Hematopoietic multipotent progenitor cell treated with erythropoietin and hydrocortisone succinate and interleukin-3 and kit ligand, for 15 days (in vitro differentiated cells): ENCODE measurements at places on chromosomes 1 and 21.
A peak's percentile ranks its signal among the peaks of the same experiment; 100 is the strongest.

DNA sequence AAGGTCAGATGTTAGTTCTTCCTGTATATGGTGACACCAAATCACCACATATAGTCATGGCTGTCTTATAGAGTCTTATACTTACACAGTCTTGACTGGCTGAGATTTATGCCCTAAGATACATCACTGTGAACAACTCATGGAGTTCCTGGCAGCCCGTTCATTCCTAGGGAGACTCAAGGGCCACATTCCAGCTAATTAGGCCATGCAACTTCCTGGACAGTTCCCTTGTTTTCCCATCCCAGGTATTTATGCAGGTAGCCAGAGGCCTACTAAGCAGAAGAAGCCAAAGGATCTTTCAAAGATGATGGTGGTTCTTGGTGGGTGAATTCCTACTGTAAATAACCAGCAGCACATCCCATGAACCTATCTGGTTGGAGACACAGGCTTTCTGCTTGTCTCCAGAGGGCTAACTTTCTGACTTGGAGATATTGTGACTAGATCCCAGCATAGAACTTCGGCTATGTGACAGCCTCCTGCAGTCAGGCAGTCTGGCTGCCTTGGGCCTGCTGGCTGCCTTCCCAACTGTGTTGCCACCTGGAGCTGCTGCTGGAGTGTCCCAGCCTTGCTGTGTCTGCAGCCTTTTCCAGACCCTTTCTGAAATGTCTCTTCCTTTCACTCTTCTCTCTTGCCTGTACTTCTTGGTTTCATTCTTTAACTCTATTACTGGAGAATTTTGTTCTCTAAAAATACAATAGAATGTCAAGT lies 283.8 kb downstream of the CACNA1E start:
- no peak for DNase-seq

- no peak for DNase-seq
These were observed 40.8 kb upstream of the TP53BP2 start for GRCh38 chr1:223886516-223886921.

DNA sequence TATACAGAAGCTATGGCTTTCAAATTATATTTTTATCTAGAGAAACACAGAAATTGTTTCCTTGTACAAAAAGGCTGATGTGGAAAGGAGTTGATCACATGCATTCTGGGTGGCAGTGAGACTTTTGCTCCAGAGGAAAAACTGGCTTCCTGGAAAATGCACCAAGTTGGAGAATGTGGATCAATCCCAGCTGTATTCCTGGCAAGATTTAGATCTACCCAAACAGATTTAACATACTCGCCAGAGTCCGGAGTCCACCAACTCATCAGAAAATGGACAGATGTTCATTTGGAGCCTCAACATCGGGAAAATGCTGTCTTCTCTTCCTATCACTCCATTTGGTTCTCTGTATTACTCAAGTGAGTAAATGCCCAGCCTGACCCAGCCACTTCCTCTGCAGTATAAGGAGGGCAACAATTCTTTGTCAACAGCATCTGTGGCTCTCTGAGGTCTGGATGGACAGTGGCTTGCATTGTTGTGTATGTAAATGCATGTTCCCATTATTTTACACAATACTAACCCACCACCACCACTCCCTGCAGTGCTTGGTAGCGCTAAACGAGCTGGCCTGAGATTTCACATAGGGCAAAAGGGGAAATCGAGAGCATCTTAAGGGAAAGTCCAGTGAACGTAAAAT lies 226.2 kb upstream of the IRF2BP2 start:
- DNase-seq: no peak

GRCh38 chr21:26920055-26920454 lies 46.8 kb downstream of the ADAMTS5 start:
- DNase-seq: no peak

- no peak for DNase-seq
These were observed 31.8 kb upstream of the JUN start for GRCh38 chr1:58815686-58816071.

- peak; percentile 61 for DNase-seq
These were observed 72.8 kb downstream of the S1PR1 start for GRCh38 chr1:101309334-101310311.

DNA sequence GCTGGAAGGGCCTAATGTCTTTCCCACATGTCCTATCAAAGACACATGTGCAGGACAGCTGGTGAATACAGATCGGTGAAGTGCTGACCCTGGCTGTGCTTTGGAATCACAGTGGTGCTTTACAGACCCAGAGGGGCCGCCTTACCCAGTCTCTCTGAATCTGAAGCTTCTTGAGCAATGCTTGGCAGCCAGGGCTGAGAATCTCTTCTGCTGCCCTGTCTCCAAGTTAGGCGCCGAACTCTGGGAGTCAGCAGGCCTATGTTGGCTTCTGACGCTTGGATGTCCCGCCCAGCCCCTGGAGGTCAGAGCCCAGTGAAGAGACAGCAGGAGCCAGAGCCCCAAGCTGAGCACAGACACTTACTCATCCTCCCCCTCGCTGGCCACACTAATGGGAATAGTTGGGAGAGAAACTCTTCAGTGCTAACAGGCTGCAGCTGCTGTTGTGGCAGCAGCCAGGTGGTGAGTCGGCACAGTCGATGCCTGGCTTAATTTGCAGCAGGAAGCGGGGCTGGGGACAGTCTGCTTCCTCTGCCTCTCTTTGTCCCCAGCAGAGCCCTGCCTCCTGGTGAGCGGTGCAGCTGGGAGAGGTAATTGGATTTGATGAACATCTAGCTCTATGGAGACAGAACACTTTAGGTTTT lies 68.1 kb downstream of the URB2 start:
- no peak for DNase-seq
